ENCODE measurements at places on chromosomes 6 and 20. TPM values are rescaled to one million over a fixed set of nuclear protein-coding genes. Genes with fewer than 3 reads are reported as not detected.

Gene VSTM2L
- total RNA-seq: 1.6 TPM

Gene ZNF311
- total RNA-seq: 1.2 TPM

Gene SGK2
- 0.23 TPM for total RNA-seq

Gene LHFPL5
- not detected for total RNA-seq

Gene TMC2
- not detected for total RNA-seq

Gene TRAPPC3L
- 0.17 TPM for total RNA-seq

Gene ANKEF1
- total RNA-seq: 4.4 TPM

Gene CAPN11
- total RNA-seq: not detected

Gene KIAA0408
- 1.4 TPM for total RNA-seq

Gene NHLRC1
- 0.04 TPM for total RNA-seq

Gene EYS
- 0.17 TPM for total RNA-seq

Gene SLC35F1
- total RNA-seq: 0.18 TPM

Gene FUT9
- not detected for total RNA-seq

Gene EMILIN3
- not detected for total RNA-seq

Gene FAM83D
- 66.2 TPM for total RNA-seq

Gene RCAN2
- total RNA-seq: 1.0 TPM

Gene OVOL2
- 0.47 TPM for total RNA-seq
